ENCODE measurements at places on chromosomes 12 and 14.

DNA sequence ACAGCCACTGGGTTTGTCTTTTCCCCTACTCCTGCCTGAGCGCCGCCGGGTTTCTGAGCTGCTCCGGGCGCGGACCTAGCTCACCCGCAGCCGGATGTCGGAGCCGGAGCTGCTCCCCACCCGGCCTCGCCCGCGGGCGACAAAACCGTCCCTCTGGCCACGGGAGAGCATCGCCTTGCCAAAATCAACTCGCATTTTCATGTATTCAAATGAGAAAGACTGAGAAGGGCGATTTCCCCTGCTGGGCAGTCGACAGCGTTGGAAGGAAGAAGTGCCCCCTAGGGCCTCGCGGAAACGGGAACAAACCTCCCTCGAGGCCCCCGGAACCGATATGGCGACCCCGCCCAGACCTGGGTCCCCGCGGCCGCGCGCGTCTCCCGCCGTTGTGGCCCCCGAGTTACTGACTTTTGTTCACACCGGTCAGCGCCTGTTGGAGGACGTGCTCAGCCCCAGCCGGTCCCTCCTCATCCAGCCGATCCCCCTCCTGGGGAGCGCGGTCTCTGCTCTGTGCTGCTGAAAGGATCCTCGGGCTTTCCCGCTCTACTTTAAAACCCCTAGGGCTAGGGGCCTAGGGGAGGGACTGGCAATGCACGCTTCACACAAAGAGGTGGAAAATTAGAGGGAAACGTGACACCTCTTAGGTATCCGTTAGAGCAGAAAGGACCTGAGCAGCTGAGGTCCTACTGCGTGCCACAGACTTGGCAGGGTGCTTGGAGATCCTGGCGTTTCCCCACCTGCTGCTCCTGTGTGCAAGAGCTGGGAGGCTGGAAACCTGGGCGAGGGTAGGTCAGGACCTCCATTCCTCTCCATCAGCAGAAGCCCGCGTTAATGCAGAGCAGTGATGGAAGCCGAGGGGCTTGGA, 4.3 kb downstream of the TTC6 start:
- H3K36me3 ChIP-seq: peaks cover 1% of the 10 kb centered on the region
- DNase-seq: no peak
- peak overlapping the region; percentile 10 for H3K27ac ChIP-seq
- peaks cover 83% of the 10 kb centered on the region for H3K27me3 ChIP-seq

GRCh38 chr14:33026850-33027430, 88.3 kb downstream of the NPAS3 start:
- no peaks in the 10 kb centered on the region for H3K4me1 ChIP-seq
- no peak for DNase-seq
- H3K36me3 ChIP-seq: no peaks in the 10 kb centered on the region
- no peaks in the 10 kb centered on the region for H3K27me3 ChIP-seq
- H3K4me3 ChIP-seq: no peak overlapping the region
- H3K27ac ChIP-seq: no peak overlapping the region

- H3K4me3 ChIP-seq: no peak within 1 kb of the TSS
- H3K4me1 ChIP-seq: no peaks in the 10 kb centered on the region
- no peak within 1 kb of the TSS for H3K27ac ChIP-seq
- DNase-seq: no peak
- H3K36me3 ChIP-seq: peaks cover 2% of the 10 kb centered on the region
Observed at GRCh38 chr12:10098791-10099190, at the start of gene CLEC1A. Gene CLEC1A, minus strand, starts transcription at chr12:10098985. Its CDS starts 63 bp downstream, at chr12:10098922.

GRCh38 chr14:69537900-69538299, 36.8 kb downstream of the CCDC177 start:
- H3K27me3 ChIP-seq: peaks cover 38% of the 10 kb centered on the region
- H3K36me3 ChIP-seq: no peaks in the 10 kb centered on the region
- no peaks in the 10 kb centered on the region for H3K4me1 ChIP-seq
- H3K4me3 ChIP-seq: no peak overlapping the region
- no peak for DNase-seq
